ENCODE measurements at places on chromosomes 2 and 18.

DNA sequence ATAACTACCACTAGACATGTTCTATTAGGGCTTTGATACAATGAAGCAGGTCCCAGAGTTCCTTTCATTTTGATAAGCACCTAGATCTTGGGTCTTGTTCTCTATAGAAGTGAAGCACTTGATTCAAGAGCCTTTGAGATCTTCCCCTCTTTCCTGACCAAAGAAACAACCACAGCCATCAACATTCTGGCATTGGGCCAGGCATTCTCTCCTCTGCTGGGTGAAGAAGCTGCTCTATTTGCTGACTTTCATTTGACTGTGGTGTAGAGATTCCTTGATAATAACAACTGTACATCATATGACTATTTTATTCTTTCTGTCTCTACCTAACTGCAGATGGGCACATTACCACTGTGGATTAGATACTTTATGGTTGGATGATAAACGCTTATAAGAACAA, 96.6 kb upstream of the LYPD1 start:
- no peak for DNase-seq

DNA sequence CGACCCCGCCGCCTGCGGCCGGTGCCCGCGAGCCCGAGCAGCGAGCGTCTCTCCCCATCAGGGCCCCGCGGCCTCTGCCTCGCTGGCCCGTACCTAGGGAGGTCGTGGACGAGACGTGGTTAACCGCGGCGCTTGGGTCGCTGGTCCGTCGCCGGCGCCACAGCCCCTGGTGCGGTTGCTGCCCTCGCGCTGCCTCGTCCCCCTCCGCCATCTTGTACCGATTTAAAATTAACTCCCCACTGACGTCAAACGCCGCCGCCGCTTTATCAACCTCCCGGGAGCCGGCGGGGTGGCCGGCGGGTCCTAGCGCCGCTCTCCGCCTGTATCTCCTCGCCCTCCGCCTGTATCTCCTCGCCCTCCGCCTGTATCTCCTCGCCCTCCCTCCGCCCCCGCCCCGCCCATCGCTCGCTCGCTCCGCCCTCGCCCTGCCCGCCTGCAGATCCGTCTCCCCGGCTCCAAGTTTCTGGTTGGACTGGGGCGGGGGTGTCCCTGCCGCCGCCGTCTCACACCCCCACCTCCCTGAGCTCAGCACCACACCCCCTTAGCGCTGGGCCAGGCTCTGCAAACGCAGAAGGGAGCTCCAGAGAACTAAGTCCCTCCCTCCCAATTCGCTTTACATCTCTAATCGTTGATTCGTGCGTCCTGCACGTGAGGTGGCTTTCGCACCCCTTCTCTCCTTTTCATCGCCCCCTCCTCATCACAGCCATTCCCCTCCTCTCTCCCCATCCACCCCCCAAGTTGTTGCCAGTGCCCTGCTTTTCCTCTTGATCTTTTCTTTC, at the start of gene ATL2:
TSS of gene ATL2 (minus strand) at position 224 of the 779 bp plus-strand sequence. CDS start at position 211, 13 bp downstream.
- peak; percentile 85 for DNase-seq

DNA sequence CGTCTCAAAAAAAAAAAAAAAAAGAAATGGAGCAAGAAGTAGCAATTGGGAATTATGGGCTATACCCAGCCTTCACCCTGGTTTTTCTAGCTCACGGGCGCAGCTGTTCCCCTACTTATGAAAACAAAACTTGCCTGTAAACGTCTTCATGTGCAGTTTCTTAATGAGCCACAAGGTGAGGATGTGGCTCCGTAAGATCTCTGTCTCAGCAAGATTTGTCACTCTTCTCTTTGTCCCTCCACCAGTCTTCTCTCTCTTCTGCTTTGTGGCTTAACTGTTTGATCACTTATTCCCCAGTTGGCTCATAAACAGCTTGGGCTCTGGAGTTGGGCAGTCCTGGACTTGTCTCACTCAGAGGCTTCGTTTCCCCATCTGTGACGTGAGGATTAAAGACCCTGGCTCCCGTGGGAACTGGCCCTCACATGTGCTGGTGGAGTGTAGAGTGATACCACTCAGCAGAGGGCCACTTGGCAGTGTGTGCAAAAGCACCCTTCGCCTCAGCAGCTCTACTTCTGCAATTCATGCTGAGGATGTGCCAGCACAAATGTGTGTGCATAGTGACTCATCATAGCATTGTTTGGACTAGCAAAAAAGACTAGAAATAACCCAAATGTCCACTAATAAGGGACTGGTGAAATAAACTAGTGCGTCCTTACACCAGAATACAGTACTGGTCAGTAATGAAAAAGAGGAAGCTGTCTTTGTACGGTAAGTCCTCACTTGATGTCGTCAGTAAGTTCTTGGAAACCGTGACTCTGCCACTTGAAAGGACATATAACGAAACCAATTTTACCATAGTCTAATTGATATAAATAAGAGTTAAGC, 8.7 kb downstream of the CEP68 start:
- DNase-seq = no peak

DNA sequence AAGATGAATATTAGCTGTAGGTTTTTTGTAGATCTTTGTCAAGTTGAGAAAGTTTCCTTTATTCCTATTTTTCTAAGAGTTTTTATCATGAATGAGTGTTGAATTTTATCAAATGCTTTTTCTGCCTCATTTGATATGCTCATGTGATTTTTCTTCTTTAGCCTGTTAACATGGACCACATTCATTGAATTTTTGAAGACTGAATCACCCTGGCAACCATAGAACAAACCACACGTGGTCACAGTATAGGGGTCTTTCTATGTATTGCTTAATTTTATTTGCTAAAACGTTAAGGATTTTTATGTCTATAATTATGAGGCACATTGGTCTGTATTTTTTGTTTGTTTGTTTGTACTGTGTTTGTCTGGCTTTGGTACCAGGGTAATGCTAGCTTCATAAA, 201.7 kb upstream of the CWC22 start:
- no peak for DNase-seq

DNA sequence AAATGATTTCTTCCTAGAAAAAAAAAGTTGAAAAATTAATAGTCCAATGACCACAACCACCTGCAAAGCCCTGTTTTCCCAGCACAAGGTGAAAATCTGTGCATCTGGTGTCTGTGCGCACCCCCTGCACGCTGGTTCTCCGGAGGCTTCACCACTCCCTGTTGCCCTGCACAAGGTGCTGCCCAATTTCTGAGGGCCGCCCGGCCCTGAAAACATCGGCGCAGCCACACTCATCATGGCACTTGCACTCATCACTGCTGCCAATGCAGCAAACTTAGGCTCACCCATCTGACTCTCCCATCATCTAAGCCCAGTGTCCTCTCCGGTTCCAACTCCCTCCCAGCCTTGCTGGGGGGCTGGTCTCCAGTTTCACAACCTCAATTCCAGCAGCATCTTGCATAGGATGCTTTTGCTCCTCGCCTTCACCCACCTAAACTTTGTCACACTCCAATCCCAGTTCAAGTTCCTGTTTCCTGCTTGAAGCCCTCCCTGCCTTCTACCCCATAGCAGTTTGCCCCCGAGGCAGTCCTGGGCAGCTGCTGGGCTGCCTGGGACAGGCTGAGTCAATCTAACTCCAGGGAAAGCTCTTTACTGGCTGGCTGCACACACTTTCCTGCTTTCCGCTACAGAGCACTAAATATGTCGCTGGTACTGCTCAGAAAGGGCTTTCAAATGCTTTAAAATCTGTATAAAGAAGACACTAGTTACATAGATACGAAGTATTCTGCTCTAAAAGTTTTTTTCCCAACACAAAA, 522.5 kb upstream of the ID2 start:
- no peak for DNase-seq

- DNase-seq = no peak
Observed at GRCh38 chr18:6355789-6356589, 58.7 kb downstream of the L3MBTL4 start.

DNA sequence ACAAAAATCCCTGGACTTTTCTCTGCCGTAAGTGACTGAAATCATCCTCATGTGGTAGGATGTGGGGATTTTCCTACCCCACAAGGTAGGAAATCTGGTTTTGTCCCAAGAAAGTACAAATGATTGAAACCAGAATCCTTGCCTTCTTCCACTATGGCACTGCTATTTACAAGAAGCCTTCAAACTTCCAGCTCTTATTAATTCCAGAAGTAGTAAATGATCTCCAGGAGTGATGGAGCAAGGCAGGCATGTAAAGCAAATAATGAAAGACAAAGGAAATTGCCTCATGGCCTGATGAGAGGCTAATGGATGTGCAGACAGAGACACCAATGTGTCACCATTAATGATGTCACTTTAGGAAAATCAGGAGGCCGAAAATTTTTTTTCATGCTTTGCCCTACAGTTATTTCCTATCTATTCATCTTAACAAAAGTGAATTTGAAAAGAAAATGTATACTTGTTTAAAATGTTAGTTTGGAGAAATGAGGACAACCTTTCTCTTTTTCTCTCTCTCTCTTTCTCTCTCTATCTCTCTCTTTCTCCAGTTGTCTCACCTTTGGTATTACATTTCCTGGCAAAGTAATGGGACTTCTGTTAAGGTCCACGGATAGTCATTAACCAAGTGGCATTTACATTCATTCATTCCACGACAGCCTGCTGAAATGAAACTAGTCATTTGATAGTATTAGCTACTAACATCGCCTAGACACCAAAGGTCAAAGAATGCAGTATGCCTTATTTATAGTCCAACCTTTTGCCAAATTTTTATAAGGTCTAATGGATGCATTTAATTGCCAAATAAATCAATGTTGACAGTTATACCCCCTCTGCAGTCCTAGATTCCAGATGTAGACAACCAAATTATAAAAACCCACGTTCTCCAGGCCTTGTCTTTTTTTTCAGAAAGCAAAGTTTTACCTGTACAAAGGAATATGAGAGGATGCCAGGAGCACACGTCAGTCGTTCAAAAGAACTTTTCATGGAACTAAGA, 5.0 kb upstream of the EVA1A start:
- no peak for DNase-seq

- peak; percentile 18 for DNase-seq
Observed at GRCh38 chr2:216023055-216023648, 9.8 kb upstream of the MREG start.

GRCh38 chr2:11842336-11842735, 95.9 kb downstream of the LPIN1 start:
- no peak for DNase-seq

GRCh38 chr2:1593371-1594122, 150.8 kb downstream of the PXDN start:
- no peak for DNase-seq

Measured in stimulated activated CD4-positive, alpha-beta T cell treated with anti-CD3 and anti-CD28 coated beads, TNF-alpha, amount 100 ng/mL, for 1 hour (primary cell).